Left lung (tissue), 14 donors: ENCODE measurements at places on chromosomes 1 and 21.

DNA sequence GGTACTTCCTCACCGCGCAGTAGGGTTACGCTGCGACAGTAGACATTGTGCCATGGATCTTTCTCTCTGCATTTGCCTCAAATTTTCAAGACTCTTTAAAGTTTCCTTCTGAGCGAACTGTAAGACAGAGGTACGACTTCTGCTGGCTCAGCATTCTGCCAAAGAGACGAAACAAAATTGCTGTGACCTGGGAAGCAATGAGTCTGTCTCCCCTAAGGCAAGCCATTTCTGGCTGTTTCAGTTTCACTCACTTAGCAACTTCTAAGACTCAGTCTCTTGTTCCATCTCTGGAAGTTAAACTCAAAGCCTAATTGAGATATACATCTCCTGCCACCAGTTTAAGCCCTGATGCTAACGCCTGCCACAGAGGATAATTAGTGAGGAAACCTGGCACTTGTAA is 510.9 kb upstream of the DAB1 start:
- DNase-seq = no peak

DNA sequence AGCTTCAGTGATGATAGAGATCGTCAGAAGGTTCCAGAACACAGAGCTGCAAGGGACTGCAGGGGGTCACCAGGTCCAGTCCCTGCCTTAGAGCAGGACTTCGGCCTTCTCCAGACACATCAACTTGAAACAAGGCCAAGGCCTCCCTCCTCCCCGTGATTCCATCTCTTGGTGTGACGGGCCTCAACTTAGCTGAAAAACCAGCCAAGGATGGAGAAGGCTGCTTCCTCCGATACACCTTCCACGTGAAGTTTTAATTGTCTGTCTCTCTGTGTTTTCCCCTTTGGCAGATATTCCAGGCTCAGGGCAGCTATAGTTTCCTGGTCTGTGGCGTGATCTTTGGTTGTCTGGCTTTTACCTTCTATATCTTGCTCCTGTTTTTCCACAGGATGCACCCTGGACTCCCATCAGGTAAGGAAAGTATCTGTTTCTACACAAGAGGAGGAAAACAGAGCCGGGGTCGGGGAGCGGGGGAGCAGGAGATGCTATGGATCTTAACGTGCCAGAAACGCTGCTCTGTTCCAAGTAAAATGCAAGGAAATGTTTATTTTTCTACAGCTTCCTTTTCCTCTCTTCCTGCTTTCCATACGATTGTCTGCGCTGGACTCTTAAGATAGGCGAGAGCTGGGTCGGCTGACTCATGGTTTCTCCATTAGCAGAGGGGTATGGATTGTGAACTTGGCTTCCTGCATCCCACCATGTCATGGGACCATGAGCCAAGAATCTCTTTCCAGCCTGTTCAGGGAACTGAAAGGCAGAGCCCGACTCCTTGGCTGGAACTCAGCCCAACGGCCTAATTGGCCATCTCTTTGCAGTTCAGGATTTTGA is 32.8 kb downstream of the ELK4 start:
- DNase-seq = peak; percentile 89

GRCh38 chr1:98429965-98430443 is 231.5 kb upstream of the SNX7 start:
- no peak for DNase-seq

DNA sequence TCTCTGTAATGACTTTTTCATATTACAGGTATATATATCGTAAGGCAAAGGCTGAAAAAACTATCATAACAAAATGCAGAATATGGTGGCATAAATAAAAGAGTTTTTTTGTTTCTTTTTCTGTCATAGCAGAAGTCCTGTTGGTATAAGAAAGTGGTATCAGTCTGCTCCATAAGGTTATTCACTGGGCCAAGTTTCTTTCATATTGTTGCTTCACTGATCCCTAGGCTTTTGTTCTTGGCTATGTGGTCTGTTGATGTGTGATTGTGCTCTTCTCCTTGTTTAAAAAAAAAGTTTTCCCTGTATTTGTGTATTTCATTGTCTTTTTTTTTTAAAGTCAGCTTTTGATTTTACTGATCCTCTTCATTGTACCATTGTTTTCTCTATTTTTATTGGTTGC is 26.0 kb downstream of the PTBP2 start:
- DNase-seq = no peak

DNA sequence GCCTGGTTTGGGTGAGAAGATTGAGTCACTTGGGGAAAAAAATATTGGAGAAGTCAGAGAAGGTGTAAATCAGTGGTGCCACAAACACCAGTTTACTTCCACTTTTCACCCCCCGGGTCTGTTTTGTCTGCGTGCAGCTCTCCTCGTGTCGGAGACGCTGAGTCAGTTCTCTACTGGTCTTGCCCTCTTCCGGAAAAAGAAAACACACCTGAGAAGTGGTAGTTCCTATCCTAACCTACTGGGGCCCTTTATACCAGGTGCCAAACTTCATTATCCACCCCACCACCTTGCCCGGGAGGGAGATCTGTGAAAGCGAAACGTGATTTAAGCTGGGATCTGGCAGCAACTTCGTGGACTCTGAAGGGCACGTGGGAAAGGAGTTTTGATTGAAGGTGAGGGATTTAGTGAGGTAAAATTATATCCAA is 855 bp upstream of the IVNS1ABP start:
- DNase-seq = peak; percentile 67

DNA sequence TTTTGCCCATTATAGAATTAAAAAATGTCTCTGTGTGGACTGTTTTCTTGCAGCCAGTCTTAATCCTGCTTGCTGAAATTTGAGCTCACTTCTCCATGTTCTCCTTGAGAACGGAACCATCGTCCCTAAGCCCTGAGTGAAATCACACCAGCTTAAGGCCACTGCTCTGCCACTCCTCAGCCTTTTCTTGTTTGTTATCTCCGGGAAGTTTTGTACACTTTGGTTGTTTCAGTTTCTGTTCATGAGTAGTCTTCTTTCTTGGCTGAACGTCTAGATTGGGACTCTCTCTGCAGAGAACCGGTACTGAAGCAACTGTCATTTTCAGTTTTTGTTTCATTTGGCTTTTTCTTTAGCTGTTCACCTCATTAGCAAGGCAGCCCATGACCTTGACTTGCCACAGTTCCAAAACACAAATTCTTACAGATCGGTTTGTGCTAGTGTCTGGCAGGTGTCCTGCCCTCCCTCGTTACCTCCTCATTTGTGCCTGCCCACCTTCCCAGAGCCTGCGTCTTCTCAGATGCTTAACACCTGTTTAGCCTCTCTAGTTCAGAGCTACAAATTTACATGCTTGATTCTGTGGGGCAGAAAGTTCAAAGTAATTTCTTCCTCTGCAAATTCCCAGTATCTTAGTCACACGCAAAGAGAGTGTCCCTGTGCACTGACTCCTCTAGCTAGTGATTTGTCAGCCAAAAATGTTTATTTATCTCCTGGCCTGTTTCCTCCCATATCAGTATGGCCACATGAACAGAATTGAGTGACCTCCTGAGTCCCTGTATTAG is 12.4 kb downstream of the PSEN2 start:
- no peak for DNase-seq

DNA sequence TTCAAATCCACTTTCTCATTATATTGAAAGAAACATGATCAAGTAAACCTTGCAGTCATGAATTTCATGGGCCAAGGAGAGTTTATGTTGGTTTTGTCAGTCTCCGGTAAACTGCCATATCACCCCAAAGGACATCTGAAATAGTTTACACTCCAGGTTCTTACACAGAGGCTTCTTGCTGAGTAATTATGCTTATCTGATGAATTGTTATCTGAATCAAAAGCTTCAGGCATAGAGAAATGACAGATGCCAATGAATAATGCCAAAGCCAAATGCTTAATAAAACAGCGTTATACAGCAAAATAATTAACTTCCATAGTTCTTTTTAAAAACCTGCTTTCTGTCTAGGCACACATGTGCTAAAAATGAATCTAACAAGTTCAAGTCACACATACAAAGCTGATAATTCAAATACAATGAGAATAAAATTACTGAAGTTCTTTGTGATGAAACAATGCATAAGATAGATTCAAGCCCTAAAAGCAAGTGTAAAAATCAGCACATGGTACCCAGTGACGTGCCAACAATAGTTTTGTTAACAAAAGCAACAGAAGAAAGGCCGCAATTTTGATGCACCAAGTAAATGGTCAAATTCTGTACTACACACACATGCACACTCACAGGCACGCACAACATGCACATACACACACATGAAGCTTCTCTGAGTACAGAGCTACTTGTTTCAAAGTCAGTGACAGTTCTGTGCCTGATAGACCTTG is 109.2 kb downstream of the SLC44A5 start:
- DNase-seq = no peak

- DNase-seq = peak; percentile 63
Observed at GRCh38 chr1:32201011-32201855, 838 bp downstream of the CCDC28B start.

DNA sequence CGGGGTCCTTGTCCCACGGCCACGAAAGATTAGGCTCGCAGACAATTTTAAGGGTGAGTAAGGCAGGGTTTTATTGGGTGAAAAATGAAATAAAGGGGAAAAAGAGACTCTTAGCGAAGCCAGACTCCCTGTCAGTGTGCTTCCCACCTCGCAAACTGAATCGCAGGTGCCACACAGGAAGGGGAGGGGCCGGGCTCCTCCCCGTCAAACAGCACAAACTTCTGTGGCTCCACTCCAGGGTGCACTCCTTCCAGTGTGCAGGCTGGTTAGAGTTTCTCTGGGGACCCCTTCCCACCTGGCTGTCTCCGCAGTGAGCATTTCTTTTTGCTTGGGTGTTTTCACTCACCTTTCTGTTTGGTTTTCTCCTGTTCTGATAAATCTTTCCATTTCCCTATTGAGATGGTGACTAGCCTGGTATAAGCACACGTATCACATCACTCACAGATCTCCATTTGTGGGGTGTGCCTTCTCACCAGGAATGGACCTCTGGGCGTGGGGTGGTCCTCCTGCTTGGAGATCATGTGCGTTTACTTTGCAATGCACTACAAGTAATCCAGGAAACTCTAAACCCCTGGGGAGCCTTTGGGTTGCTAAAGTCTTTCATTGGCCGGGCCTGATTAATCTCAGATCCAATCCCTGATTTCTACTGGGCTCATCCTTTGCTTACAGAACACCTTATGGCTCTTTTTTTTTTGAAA is 37.6 kb upstream of the GALNT2 start:
- DNase-seq = no peak
